ENCODE measurements at places on chromosomes 7 and 10. TPM values are rescaled to one million over a fixed set of nuclear protein-coding genes. Genes with fewer than 3 reads are reported as not detected.

The GJD4 gene
- total RNA-seq: not detected

The NAT16 gene
- total RNA-seq: not detected

- peaks cover 17% of the 10 kb centered on the region for H3K27me3 ChIP-seq
- no peaks in the 10 kb centered on the region for H3K36me3 ChIP-seq
- H3K4me1 ChIP-seq: peaks cover 5% of the 10 kb centered on the region
Observed at GRCh38 chr10:69807696-69808095, 6.0 kb downstream of the COL13A1 start.

DNA sequence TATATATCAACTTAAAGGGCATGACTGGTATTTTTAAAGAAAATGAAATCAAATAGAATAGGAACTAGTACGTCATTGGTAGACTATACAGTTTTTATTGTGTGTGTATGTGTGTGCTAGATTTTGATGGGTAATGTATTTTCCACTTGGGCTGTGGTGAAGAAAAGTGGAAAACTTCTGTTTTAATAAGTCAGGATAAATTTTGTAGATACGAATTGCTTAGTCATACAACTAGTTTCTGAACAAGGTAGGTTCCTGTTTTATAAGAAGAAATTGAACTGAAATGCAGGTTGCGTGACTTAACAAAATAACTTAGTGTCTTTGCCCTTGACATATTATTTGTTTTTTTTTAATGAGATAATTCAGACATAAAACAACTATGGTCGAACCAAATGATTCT lies 24.3 kb downstream of the UBN2 start:
- peaks cover 83% of the 10 kb centered on the region for H3K36me3 ChIP-seq
- no peak overlapping the region for H3K4me3 ChIP-seq
- no peak overlapping the region for H3K27ac ChIP-seq
- H3K27me3 ChIP-seq: no peaks in the 10 kb centered on the region

- no peak overlapping the region for H3K27ac ChIP-seq
- no peaks in the 10 kb centered on the region for H3K4me1 ChIP-seq
- H3K4me3 ChIP-seq: no peak overlapping the region
- no peak for DNase-seq
- no peaks in the 10 kb centered on the region for H3K36me3 ChIP-seq
- no peaks in the 10 kb centered on the region for H3K27me3 ChIP-seq
Observed at GRCh38 chr10:13767676-13768178, 181.0 kb downstream of the PRPF18 start.

- peaks cover 32% of the 10 kb centered on the region for H3K4me1 ChIP-seq
- no peaks in the 10 kb centered on the region for H3K36me3 ChIP-seq
- H3K27ac ChIP-seq: no peak overlapping the region
Observed at GRCh38 chr10:49363309-49364031, 32.4 kb downstream of the DRGX start.

DNA sequence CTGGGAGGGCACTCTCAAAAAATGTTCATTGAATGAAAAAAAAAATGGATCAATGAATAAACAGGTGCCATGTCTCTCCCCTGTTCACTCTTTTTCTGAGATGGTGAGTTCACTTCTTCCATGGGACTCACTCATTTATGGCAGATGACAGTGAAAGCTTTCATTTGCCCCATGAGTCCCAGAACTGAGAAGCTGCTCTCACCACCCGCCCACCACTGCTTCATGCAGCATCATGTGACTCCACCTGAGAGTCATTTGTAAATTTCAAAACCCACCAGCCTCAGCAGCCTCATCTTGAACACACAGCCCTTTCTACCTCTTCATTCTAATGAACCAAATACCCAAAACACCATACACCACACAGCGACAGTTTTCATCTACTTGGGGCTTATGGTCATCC lies 64.9 kb downstream of the SCRN1 start:
- no peak overlapping the region for H3K27ac ChIP-seq
- peaks cover 8% of the 10 kb centered on the region for H3K36me3 ChIP-seq
- no peaks in the 10 kb centered on the region for H3K27me3 ChIP-seq

- DNase-seq: no peak
- no peaks in the 10 kb centered on the region for H3K27me3 ChIP-seq
- H3K4me1 ChIP-seq: no peaks in the 10 kb centered on the region
- no peaks in the 10 kb centered on the region for H3K36me3 ChIP-seq
- no peak overlapping the region for H3K27ac ChIP-seq
Observed at GRCh38 chr10:98949306-98949705, 286.3 kb downstream of the HPSE2 start.

DNA sequence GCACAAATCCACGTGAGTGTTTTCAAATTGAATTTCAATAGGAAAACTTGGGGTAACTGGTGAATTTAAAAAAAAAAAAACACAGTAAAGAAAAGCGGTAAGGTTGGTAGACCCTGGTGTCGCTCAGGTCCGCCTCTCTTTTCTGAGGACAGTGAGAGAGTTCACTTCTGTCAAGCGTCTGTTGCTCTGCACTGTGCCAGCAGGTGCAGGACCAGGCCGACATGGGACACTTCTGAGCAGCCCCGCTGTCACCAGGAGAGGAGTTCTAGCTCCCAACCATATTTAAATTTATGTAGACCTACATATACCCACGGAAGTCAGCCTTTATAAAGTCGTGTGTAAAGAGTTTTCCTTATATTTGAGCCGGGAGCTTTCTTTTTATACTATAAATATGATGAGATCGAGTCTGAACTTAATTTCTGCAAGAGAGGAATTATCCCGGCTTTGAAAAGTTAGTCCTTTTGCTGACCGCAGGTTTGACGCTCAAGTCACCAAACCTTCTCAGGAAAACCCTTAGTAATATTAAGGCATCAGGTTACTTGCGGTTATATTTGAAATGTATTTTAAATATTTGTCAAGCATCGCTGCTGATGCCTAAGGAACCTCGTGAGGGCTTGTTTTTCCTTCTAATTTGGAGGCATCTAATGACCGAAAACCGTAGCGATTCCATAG lies 531 bp downstream of the IKZF1 start:
- no peaks in the 10 kb centered on the region for H3K36me3 ChIP-seq
- no peak for DNase-seq
- peaks cover 6% of the 10 kb centered on the region for H3K4me1 ChIP-seq
- H3K4me3 ChIP-seq: peak overlapping the region; percentile 60
- H3K27ac ChIP-seq: peak overlapping the region; percentile 54
